ENCODE measurements at places on chromosomes 1 and 21.

- no peak for DNase-seq
Measured at GRCh38 chr1:173545688-173546087, 57.2 kb downstream of the SLC9C2 start.

GRCh38 chr1:66533804-66534740 is at the start of gene SGIP1:
Gene SGIP1, plus strand, starts transcription at chr1:66534153. Its CDS starts 206 bp downstream, at chr1:66534359.
- DNase-seq: no peak

GRCh38 chr1:236206548-236206947 is 64.2 kb downstream of the GPR137B start:
- DNase-seq: no peak

DNA sequence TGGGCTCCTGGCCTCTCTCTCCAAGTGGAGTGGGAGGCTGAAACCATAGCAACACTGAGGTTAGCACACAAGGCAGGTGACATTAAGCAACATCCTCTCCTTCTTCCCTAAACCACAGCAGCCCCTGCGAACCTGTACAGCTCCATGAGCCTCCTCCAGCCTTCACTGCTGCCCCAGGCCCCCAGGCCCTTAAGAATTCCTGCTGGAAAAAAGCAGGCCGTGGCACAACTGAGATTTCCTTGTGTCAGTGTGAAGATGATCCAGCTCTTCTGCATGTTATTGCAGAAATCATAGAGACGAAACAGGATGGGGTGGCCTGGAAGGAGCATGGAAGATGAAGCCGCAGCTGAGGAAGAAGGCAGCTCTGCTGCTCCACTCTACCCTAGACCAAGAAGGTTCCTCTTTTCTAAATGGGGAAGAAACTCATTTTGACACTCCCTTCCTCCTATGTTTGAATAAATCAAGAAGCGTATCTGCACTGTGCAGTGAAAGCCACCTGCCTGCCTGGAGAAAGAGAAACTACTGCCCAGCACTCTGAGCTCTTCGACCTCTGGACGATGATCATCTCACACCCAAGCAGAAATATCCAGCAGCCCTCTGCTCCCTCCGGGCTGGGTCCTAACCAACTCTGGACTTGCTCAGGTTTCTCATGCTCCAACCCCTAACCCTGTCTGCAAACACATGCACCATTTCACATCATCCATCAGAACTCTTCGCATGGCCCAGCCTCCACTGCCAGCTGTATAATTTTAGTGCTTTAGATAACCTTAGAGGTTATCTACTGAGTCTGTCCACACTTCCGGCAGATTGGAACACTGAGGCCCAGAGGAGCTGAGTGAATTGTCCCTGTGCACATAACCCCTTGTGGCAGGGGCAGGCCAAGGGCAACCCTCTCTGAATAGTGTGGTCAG is 20.7 kb downstream of the SH3BP5L start:
- no peak for DNase-seq

GRCh38 chr1:39936724-39937491 is 18.0 kb upstream of the MFSD2A start:
- DNase-seq: no peak

GRCh38 chr1:201307760-201308499 is 24.6 kb downstream of the PKP1 start:
- no peak for DNase-seq

- no peak for DNase-seq
Measured at GRCh38 chr21:27371115-27371974, 404.5 kb upstream of the ADAMTS5 start.

DNA sequence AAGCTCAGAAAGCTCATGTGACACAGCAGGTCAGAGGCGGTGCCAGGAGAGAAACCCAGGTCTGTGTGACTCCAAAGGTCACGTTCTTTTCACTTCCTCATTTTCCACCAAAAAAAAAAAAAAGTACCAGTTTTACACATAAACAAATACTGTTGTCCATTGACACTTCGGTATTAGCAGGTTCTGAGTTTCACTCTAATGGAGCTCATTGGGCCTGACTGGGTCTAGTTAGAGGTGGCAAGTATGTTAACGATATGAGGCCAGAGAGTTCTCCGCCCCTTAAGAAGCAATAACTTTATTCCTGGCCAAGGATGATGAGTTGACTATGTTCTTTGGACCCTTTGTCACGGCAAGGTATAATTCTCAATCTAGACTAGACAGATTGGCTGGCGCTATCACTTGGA is 30.0 kb upstream of the SDE2 start:
- DNase-seq: no peak

- no peak for DNase-seq
Measured at GRCh38 chr1:27666791-27667254, 5.2 kb downstream of the IFI6 start.
